ENCODE measurements at places on chromosomes 5 and 9.

GRCh38 chr9:5230554-5230953 lies 665 bp upstream of the INSL4 start:
- DNase-seq: no peak

GRCh38 chr5:181204113-181204825 lies 727 bp downstream of the TRIM7 start:
- DNase-seq: no peak

DNA sequence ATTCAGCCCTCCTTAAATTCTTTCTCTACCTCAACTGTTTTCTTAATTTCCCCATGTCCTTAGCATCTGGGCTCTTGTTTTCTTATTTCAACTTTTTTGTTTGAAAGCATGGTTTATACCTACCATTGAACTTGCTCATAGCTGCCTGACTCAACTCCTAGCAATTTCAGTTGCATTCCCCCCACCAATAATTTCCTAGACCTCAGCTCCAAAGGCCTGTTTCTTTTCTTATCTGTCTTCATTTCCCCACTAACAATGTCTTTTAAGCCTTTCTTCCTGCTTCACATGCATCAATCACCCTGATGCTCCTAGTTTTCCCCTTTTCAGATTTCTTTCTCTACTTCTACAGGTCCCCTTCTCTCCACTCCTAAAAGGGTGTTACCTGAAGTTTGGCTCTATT lies 129.7 kb upstream of the PDE4D start:
- DNase-seq: no peak

DNA sequence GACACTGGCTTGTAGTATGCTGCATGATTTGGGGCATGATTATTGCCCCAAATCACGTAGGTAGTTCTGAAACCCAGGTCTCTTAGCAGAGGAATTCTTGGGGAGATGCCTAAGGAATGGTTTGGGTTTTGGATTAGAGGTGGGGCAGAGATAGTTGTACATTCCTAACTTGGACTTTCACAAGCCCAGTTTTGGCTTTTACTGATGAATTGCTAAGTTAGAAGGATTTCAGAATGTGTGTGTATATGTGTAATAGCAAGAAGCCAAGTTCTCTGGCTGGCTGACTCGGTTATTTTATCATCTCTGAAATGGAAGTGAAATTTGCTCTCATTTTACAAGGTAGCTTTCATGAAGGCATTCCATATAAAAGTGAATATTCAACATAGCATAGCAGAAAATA lies 23.8 kb upstream of the ZNF131 start:
- DNase-seq: no peak

- no peak for DNase-seq
These were observed 32.2 kb downstream of the CARD6 start for GRCh38 chr5:40873286-40873880.

Measured in renal pelvis (tissue), 12 donors.